Stimulated activated CD4-positive, alpha-beta T cell treated with anti-CD3 and anti-CD28 coated beads, Interleukin-1b, Interleukin-23, amount 100 ng/mL, for 4 hours (primary cell): ENCODE measurements at places on chromosomes 16 and 17.

GRCh38 chr16:4116325-4117249 is at the start of gene ADCY9:
TSS of gene ADCY9 (minus strand) at chr16:4116442. CDS start at chr16:4115442, 1,000 bp downstream.
- DNase-seq = peak; percentile 67

- DNase-seq = no peak
Observed at GRCh38 chr16:17068524-17068923, 402.2 kb downstream of the XYLT1 start.

DNA sequence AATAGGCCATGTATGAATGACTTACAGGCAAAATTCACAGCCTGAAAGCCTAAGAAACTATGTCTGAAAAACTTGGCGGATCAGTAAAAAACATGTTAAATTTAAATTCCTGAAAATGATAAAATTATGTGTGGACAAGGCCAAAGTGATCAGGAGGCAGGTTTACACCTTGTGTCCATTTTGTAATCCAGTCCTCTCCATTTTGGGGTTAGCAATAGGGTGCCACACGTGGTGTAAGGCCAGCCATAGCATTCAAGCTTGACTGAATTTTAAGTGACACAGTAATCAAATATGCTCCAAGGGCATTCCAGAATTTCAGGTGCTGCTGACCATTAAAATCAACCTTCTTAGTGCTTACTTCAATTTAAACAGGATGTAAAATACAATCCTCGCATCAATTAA is 2.7 kb downstream of the RNF43 start:
- DNase-seq = no peak

DNA sequence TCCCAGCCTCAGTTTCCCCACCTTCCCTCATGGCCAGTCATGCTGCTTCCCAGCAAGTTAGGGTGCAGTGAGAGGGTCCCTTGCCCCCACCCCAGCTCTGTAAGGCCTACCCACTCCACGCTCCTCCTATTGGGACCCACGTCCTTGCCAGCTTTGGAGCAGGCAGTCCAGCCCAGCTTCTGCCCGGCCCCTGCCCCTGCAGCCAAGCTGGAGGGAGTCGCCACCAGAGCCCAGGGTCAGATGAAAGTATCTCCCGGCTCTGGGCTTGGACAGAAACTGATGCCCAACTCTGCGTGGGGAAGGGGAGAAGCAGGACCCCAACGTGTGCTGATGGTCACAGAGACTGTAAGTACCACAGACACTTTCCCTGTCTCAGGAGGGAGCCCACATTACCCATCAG is 32.6 kb downstream of the SDK2 start:
- DNase-seq = no peak
